ENCODE measurements at places on chromosomes 5 and 9.

DNA sequence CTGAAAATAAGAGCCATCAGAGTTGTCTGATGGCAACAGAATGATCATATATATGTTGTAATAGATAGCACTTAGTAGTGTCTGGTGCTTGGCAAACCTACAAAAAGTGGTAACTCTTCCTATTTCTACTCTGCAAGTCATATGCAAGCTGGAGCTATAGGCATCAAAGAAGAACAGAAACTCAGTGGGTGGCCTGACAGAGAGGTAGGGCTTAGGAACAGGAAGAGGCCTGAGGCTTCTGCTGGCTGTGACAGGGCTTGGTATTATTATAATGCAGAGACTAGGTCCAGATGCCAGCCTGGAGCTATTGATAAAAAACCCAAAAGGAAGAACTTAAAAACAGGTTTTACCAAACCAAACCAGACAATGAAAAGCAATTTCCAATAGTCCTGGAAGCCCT, 4.4 kb upstream of the DIAPH1 start:
- DNase-seq: no peak

DNA sequence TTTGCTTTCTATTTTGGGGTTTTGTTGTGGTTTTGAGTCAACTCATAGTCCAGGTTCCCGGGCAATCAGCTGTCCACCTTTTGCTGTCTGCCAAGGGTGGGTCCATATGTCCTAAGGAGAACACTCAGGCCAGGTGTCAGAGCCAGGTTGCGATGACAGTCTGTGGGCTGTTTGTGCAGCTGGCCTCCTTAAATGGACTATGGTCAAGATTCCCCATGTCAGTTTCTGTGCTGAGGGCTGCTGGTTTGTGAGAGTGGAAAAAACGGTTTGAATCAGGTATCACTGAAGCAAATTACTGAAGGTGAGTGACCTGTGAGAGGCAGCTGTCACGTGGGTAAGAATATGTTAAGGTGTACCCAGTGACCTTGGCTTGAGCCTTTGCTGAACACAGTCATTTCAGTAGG, 33.0 kb downstream of the SNX30 start:
- DNase-seq: no peak

DNA sequence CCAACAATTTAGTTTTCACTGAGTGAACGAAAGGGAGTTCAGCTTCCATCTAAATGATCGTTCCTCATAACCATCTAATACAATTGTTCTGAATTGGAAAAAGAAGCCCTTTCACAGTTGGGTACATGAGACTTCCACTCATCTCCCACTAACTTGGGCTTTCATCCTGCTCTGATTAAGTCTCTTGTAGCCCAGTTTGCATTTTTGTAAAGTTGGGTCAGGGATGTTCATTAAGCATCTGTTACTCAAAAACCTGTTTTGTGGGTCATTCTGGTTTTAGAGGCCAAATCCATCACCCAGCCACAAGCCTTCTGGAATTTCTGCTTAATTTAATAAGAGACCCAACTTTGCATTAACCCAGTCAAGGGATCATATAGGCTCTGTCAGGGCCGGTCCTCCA, 385.3 kb downstream of the BNC2 start:
- DNase-seq: no peak

- no peak for DNase-seq
These were observed 96.4 kb upstream of the SELENOP start for GRCh38 chr5:42908086-42908485.

GRCh38 chr9:3993773-3994172, 306.1 kb downstream of the GLIS3 start:
- no peak for DNase-seq

GRCh38 chr5:61177716-61178115, 15.4 kb upstream of the SMIM15 start:
- no peak for DNase-seq

DNA sequence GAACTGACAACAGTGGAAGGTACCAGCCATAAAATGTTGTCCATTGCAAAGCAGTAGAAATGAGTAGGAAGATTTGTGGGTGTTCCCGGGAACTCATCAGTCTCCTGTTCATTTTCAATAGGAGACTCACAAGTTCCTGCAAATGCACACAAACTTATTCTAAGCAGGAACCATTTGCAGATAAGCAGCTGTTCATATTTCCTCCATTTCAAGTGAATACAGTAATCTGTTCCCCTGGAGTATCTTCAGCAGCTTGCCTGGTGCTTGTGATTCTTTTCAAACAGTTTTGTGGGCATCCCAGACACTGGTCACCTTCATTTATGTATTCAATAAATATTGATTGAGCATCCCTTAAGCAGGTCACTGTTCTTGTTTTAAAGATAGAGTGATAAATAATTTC, 1315.5 kb upstream of the C9orf72 start:
- no peak for DNase-seq

- DNase-seq: no peak
These were observed 531.1 kb downstream of the CETN3 start for GRCh38 chr5:89878140-89879132.

- no peak for DNase-seq
These were observed 565.5 kb upstream of the DMAC1 start for GRCh38 chr9:8365029-8365428.

DNA sequence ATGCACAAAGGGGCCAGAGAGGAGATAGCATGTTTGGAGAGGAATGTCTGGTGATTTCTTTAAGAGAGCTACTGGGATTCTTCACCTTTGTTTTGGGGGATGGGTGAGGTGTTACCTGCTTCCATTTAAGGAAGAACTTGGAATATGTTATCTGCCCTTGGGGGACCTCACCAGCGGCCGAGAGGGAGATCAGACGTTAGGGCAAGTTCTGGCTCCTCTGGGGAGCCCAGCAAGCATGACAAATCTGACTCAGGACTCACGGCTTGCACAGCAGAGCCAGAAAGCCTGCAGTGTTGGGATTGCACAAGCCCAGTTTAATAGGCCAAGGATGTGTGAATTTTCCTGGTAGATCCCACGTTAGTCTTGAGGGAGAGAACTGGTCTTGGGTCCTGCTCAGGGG, 40.3 kb downstream of the SLC28A3 start:
- no peak for DNase-seq

DNA sequence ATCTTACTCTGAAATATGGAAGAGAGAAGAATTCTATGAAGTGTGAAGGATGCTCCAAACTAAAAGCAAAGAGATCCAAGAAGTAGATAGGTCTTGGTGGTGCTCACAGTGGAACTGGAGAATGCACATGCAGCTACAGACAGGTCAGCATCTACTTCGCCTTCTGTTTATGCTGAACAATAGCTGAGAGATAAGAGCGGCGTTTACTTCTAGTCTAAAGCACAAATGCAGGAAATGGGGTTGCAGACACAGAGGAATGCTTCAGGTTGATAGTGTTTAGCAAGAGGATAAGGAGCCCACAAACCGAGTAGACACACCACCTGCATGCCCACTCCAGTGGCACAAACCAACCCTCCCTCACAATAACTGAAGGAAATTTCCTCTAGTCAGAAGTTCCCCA, 180.0 kb upstream of the RGMB start:
- no peak for DNase-seq

DNA sequence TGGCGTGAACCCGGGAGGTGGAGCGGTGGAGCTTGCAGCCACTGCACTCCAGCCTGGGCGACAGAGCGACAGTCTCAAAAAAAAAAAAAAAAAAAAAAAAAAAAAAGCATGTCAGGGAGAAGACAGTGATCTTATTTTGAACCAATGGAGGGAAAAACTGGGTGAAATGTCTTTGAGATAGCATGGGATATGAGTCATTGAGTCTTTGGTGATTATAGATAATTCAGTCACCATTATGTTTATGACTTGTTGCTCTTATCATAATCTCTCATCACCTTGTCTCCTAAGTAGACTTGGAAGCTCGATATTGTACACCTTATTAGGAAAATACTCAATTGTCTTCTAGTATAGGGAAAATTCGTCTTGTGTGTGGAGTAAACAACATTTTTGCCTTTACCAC, 55.1 kb upstream of the KDM4C start:
- DNase-seq: no peak

DNA sequence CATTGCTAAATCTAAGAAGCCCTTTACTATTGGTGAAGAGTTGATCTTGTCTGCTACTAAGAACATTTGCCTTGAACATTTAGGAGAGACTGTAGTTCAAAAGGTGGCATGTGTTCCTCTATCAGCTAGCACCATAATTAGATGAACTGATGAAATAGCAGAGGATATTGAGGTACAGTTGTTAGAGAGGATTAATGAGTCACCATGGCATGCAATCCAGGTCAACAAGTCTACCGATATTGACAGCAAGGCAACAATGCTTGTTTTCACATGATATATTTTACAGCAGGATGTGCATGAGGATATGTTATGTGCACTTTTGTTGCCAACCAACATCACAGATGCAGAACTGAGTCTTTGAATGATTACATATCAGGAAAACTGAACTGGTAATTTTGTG, 134.3 kb upstream of the CDH9 start:
- DNase-seq: no peak

DNA sequence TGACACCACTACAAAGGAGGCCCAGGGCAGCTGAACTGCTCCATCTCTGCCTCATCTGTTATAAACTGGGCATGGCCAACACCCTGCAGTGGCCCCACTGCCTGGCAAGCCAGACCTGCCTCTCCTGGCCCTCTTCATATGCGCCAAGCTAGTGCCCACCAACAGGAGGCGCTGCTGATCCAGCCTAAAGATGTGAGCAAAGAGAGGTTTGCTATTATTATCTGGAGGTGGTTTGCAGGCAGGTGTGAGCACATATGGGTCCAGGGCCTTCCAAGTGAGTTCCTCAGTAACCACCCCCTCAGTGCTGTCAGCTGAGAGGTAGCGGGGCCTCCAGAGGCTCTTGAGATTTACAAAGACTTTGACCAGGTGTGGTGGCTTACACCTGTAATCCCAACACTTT, 232.2 kb downstream of the SYK start:
- DNase-seq: peak; percentile 67

- DNase-seq: no peak
These were observed 613.0 kb downstream of the ZNF608 start for GRCh38 chr5:124133406-124133805.

DNA sequence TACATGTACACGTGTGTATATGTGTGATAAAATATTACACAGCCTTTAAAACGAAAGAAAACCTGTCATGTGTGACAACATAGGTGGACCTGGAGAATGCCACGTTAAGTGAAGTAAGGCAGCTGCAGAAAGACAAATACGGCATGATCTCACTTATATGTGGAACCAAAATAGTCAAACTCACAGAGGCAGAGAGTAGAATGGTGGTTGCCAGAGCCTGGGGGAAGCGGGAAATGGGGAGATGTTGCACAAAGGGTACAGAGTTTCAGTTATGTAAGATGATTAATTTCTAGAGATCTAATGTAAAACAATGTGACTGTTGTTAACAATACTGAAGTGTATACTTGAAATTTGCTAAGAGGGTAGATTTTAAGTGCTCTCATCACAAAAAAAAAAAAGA, 34.8 kb downstream of the ADAMTS12 start:
- no peak for DNase-seq

DNA sequence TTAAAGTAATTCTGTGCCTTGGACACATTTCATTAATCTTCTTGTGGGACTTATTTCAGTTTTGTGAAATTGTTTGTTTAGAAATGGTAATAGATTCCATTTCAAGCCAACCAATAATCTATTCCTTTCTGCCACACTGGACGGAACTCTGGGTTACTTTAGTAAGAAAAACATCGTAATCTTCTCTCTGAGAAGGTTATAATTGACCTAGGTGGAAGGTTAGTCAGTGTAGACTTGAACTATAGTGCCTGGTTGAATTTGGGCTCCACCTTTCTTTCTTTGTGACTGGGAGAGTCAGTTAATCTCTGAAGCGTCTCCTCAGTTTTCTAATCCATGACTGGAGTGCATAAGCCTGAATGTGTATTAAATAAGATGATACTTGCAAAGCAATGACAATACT, 89.7 kb upstream of the PRLR start:
- DNase-seq: no peak

DNA sequence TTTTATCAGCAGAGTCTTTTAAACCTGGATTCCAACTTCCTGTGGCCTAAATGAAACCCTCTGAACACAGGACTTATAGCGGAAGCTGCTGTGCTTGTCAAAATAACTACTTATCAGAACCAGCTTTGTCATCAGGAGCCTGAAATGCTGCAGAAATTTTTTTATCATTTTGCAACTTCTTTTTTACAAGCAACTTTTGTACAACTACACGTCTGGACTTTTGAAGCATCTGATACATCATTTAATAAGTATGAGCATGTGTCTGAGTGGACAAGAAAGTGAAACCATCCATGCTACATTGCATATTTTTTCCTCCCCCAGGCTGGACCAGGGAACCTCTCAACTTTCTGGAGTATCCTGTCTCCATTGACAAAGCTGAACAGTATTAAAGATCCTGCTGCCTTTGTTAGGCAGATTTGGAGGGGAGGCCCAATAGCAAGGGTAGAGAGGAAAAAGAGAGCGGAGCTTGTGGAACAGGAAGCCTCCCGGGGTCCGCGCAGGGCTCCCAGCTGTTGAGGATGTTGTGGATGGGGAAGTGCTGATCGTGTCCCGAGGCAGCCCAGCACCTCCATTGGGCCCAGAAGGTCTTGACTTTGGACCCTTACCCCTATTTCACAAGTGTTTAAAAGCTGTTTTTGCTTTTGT, 196.6 kb downstream of the MSX2 start:
- DNase-seq: no peak

GRCh38 chr9:136059851-136060670, 35.0 kb downstream of the NACC2 start:
- DNase-seq: no peak

- no peak for DNase-seq
These were observed 203.7 kb upstream of the TUT7 start for GRCh38 chr9:86557918-86558317.

DNA sequence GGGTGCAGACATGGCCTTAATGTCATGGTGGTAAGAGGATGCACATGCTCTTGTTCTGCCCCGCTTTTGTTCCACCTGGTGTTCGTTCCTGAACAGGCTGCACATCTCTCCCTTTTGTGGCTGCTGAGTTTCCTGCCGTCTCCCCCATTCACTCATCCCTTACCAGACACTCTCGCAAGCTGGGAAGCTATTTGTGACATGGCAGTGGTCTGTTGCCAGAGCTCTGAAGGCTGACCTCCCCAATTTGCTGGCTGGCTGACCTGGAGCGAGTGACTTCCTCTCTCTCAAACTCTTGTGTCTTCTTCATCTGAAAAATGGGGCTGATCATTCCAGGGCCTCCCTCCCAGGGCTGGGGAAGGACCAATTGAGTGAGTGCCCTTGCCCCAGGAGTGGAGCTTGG, 35.9 kb downstream of the HRH2 start:
- DNase-seq: no peak

DNA sequence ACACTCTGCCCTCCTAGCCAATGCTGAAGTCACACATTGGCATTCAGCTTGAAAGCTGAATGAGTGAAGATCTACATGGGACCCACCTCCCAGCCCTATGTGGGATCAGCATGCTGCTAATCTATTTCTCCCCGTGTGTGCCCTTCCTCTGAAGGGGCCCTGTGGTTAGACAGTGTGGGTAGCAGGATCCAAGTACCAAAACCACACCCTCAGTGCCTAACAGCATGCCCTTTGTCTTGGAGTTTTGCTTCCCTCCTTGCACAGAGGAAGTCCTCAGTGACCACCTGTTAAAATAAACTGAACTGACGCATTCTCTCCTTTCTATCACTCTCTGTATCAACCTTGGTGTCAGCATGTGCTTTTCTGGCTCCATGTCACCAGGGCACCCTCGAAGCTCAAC, 25.0 kb downstream of the SH3TC2 start:
- no peak for DNase-seq

GRCh38 chr5:103066326-103066725, 53.6 kb downstream of the GIN1 start:
- no peak for DNase-seq

- no peak for DNase-seq
These were observed 113.4 kb upstream of the CACNA1B start for GRCh38 chr9:137764171-137764671.

All from CD4-positive, alpha-beta T cell treated with Interleukin-12 subunit alpha and Interleukin-12 subunit beta, for 1 hour (primary cell).